GM12878 (cell line): ENCODE measurements at places on chromosomes 11 and 22. TPM values are rescaled to one million over a fixed set of nuclear protein-coding genes. Genes with fewer than 3 reads are reported as not detected.

The SLC29A2 gene
- total RNA-seq, result 4.7 and 6.0 TPM in 2 replicates

The PRG3 gene
- total RNA-seq, result not detected in 2 replicates

The CARD16 gene
- total RNA-seq, result 13.5 and 15.1 TPM in 2 replicates

The KCNQ1OT1 gene
- total RNA-seq, result 1.1 and 1.3 TPM in 2 replicates
